ENCODE measurements at places on chromosomes 6 and 20.

- no peak for DNase-seq
Observed at GRCh38 chr6:116200619-116201249, 53.1 kb downstream of the TSPYL4 start.

DNA sequence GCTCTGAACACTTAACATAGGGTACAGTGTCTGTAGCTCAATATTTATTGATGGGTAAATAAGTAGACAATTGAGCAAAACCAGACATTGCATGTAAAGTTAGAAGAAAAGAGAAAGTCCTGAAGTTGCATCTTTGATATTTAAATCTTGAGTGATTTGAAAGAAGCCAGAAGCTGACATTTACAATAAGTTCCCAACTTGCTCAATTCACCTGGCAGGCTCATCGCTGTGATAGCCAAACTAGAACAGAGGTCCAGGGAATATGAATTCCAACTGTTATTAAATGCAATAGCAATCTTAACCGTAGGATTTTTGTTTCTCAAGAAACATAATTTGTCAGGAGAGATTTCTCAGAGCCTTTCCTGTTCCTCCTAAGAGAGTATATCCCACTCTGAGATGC, 65.9 kb upstream of the EDN1 start:
- DNase-seq, result no peak

DNA sequence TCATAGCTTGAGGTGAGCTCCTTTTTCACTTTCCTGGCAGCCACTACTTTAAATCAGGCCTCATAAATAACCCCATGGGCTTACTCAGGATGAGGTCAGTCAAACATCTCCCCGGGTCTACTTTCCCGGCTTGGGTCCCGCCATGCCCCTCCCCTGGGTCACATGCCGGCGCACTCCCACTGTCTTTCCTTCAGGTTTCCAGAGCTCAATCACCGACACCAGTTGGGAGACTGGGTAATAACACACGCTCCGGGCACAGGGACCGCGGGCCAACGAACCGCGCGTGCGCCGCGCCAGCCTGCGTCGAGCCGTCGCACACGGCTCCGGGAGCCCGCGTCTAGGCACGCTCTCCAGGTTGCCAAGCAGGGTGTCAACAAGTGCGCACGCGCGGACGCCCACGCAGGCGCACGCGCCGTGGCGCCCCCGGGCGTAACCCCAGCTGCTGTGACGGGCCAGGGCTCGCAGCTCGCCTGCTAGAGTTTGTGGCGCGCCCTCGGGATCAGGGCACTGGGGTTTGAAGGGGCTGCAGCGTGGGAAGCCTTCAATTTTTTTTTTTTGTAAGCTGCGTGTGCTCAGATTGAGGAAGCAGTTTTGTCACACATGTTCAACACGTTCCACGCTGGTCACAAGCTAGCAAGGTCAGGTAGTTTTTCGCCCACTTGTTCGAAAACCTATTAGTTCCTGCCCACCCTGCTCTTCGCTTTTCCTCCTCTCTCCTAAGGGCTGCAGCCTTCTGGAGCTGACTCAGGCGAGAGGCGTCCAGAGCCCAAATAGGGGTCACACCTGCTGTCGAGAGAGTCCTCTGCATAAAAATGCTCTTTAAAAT, 31.8 kb downstream of the TFAP2B start:
- no peak for DNase-seq

- peak; percentile 13 for DNase-seq
Observed at GRCh38 chr6:149834513-149835481, 29.4 kb downstream of the LRP11 start.

DNA sequence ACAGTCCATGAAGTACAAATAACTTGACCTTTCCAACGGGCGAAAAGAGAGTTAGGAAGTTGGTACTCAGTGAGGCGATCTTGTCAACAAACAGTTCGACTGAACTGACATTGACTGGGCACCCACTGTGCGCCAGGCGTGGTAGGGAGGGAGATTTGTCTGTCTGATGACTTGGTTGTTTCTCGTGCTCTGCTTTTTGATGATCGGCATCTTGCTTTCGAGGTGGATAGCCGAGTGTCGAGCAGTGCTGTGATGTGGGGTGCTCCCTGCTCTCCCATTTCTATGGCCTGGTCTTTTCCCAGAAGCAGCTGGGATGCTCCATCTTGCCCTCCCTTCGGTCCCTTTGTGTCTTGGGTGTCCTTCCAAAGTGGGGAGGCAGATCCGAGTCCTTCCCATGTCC, 30.4 kb downstream of the RPP40 start:
- no peak for DNase-seq

DNA sequence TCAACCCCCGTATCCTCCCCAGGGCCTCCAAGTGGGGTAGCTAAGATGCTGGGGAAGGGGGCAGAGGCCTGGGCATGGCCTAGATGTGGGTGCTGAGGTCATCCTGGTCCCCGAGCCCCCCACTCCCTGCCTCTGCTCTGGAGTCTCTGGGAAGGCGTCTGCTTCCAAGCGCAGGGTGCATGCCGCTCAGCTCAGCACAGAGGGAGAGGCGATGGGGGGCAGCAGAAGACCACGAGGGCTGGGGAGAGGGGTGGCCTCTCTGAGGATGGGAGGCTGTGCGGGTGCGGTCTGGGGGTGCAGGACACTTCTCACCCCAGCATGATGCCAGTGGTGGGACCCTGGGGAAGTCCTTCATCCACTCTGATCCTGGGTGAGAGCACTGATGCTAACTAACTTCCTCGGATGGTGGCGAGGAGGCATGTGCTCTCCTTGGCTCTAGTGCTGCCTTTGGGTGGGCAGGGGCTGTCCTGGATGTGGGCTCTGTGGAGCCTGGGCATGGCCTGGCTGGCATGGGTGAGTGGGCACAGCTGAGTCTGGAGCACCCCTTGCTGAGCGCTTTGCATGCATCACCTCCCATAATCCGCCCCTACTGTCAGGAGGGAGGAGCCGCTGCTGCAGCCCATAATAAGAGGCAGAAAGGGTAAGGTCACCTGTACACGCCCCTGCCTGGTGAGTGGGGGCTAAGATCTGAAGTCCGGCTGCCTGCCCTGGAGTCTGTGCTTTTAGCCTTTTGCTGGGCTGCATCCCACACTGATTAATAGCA, 34.7 kb downstream of the EFCAB8 start:
- DNase-seq, result no peak

DNA sequence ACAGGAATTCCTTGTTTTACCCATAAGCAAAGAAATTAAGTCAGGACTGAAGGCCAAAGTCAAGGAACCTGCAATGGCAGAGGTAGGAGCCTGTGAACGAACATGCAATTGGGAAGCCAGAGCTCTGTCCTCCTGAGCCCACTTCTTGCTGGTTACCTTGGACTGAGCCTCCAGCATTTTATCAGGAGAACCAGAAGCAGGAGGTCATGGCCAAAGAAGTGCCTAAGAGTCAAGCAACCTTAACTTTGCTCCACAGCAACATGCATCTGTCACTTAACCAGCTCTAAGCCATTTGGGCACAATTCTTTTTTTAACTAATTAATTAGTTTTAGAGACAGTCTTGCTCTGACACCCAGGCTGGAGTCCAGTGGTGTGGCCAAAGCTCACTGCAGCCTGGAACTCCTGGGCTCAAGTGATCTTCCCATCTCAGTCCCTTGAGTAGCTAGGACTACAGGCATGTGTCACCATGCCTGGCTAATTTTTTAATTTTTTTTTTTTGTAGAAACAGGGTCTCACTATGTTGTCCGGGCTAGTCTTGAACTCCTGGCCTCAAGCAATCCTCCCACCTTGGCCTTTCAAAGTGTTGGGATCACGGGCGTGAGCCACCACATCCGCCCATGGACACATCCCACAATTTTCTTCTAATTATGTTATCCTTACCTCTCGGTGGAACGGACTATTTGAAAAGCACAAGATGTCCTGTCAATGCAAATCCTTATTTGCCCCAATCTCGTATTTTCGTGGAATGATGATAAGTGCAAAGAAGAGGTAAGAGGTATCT, 334.2 kb downstream of the CD83 start:
- DNase-seq, result no peak

DNA sequence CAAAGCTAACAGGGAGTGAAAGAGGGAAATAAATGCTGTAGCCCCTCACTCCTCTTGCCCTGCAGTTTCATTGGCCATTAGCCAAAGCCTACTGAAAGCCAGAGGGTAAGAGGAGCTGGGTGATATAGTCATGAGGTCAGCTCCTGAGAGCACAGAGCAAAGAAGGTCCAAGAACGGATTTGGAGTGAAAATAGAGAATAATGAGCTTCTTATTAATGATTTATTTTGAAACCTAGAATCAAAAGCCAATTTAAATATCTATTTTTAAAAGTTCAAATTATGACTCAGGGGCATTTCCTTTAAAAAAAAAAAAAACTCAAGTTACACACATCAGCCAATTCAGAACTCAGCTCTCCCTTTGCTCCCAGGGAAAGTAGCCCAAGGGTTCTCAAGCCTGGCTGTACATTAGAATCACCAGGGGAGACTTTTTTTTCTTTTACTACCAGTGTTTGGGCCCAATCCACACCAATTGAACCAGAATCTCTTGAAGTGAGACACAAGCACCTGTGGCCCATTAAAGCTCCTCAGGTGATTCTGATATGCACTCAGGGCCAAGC, 79.1 kb downstream of the SNAP25 start:
- no peak for DNase-seq

DNA sequence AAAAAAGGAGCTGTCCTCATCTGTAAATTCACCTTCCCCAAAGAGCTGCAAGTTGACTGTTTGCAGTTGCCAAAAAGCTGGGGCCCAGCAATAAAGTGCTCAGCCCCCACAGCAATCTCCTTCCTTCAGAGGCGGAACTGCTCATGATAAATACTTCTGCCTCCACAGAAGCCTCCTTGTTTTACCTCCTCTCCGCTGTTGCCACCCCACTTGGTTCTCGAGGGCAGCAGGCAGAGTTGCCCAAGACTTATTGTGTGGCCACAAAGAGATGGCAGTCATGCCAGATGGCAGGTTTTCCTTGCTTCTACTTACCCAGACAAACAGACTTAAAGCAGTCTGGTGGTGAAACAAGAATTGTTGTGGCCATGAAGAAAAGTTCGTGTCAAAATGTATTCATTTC, 66.3 kb downstream of the SLX4IP start:
- DNase-seq, result no peak

DNA sequence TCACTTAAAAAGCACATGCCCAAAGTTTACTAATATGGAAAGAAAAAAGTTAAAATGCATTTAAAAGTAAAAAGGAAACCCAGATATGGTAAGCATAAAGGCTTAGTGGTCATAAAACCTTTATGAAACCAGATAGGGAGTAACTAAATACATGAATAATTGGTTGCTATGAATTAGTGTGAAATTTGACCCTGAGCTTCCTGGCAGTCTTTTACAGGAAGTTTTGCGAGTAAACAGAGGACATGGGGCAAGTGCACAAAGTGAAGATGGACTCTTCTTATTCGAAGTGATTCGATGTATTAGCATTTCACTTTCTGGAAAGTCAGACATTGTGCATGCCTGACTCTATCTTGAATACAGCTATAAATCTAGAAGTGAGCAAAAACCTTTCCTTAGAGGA, 90.9 kb upstream of the MLIP start:
- no peak for DNase-seq

DNA sequence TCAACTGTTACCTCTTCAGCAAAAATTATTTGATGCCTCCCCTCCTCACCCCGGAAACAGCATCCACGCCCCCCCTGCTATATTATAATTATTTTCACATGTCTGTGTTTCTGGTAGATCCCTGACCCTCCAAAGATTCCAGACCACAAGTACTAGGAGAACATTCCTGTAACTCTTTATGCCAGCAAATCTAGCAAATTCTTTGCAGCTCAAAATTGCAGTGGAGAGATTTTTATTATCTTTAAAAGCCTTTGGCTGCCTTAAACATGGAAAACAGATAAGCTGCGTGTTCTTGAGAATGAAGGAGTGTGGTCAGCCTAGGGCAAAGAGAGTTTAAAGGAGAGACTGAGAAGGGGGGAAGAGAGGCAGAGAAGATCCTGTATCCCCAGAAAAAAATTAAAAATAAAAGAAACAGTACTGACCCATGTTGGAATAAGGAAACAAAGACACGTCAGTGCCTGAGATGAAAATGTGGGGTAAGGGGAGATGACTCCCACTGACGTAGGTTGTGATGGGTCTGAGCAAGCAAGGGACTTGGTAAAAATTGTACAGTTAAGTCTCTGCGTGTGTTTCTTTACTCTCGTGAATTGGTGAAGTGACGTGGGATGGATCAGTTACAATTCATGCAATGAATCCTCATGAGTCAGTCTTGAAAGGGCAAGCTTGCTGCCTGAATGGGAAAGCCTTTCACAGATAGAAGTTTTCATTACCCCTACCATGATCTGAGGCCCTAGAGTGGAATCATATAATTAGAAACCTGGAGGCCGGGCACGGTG, 8.3 kb downstream of the ID4 start:
- DNase-seq, result no peak

DNA sequence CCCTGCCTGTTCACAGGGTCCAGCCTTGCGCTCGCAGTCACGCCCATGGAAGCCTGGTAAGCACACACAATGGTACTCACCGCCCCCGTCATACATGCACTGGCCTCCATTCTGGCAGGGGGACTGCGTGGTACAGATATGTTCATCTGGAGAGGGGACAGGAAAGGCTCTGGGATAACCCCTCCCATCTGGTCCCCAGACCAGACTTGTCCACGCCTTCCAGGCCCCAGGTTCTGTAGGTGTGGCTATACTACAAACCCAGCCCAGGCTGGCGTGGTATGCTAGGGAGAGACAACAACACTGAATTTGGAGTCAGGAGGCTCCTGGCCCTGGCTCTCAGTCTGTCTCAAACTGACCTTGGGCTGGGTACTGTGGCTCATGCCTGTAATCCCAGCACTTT, 3.4 kb downstream of the DLK2 start:
- no peak for DNase-seq

DNA sequence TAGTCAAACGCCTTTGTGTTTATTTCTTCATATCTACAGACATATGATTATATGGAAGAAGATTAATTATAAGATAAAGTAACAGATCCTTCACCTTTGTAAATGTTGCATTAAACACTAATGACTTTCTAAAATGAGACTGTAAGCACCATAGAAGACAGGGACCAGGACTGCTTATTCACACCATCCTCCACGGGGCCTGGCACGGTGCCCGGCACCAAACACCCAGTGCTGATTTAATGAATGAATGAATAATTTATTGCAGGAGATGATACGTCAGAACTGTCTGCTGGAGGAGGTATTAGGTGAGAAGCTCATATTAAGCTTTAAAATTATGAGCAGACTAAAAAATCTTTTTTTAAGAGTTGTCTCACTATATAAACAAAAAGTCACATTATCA, 88.3 kb downstream of the SLX4IP start:
- no peak for DNase-seq

GRCh38 chr6:106666282-106667021, 37.1 kb downstream of the QRSL1 start:
- no peak for DNase-seq

GRCh38 chr6:151430886-151431285, 21.0 kb downstream of the RMND1 start:
- DNase-seq, result no peak

- DNase-seq, result no peak
Observed at GRCh38 chr20:54095824-54096223, 25.4 kb upstream of the BCAS1 start.

GRCh38 chr6:27370391-27370790, 18.2 kb upstream of the ZNF391 start:
- DNase-seq, result no peak

- no peak for DNase-seq
Observed at GRCh38 chr6:107864226-107865127, 40.4 kb upstream of the SCML4 start.

Data from SW480 (cell line).